ENCODE measurements at places on chromosomes 1 and 21.
A peak's percentile ranks its signal among the peaks of the same experiment; 100 is the strongest.

DNA sequence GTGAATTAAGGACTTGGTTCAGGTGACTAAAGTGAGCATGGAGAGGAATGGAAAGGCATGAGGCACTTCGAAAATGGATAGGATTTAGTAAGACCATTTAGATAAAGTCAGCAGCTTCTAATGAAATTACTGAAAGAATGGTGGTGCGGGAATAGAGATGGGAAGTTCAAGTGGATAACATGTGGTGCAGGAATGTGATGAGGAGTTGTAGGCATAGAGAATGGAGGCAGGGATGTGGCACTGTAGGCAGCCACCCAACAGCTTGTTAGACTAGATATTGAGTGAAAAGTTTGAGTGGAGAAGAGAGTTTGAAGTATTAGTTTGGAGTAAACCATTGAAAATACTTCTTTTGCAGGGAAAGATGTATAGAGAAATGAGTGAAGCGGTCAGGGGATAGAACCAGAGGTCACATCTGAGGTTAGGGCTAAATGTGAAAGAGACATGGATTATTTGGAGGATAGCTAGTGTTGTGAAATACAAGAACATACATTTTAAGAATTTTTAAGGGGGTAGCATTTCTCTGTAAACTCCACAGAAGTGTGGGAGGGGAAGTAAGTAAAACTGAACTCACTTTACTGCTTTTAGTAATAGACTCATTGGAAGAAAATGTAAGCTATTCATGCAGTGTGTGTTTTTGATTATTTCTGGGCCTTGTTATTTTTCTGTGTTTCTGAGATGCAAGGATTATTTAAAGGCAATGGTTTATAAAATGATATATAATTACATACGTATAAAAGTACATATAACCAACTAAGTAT, 46.2 kb downstream of the DYRK1A start:
- DNase-seq = no peak

DNA sequence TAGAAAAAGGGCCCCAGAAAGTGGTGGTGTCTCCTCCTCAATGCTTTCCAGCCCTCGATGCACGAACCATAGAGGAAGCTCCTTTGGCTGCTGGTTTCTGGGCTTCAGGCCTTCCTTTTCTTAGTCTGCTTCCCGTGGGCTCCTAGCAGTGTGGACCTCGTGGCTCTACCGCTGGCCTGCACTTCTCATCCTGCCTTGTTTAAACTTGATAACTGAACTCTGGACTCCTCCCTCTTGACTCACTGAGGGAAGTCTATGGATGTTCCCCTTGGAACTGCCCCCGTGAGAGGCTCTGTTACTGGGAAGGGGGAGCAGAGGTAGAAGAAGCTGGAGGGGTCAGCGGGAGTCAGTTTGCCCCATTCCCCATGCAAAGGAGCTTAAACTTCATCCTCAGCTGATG, 75.3 kb upstream of the WDR26 start:
- no peak for DNase-seq

GRCh38 chr1:3785456-3786157, 10.7 kb downstream of the LRRC47 start:
- DNase-seq = no peak

GRCh38 chr1:19353596-19353995, 41.5 kb downstream of the SLC66A1 start:
- peak; percentile 93 for DNase-seq

DNA sequence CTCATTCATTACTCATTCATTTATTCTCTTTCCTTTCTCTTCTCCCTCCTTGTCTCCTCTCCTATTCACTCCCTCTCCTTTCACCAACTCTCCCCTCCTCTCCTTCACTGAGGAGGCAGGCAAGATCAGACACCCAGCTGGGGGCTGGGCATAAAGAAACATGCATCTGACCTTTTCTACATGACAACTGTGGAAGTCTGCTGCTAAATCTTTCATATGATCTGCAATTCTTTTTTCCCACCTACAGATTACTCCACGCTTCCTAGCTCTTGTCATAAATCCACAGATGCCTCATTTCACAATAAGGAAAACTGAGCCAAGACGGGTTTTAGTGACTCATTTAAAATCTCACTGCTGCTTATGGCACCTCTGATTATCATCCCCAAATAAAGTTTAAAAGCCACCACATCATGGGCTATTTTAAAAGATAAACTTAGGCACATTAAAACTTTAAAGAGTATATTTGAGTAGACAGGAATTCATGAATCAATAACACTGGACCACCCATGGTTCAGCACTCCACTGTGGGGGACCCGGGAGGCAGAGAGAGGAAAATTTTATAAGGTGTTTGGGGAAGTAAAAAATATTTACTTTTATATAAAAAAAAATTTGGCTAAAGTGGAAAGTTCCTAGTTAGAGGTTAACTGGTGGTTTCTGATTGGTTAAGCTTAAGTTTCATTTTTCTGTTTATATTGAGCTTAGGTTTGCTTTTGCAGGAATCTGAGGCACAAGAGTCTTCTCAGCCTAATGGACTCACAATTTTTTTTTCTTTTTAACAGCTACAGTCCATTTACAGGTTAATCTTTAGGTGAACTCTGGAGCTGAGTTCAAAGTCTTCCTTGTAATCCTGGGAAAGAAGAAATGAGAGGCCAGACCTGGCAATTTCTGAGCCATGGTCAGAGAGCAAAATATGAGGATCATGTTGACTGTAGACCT, 55.8 kb upstream of the DNAH14 start:
- no peak for DNase-seq

DNA sequence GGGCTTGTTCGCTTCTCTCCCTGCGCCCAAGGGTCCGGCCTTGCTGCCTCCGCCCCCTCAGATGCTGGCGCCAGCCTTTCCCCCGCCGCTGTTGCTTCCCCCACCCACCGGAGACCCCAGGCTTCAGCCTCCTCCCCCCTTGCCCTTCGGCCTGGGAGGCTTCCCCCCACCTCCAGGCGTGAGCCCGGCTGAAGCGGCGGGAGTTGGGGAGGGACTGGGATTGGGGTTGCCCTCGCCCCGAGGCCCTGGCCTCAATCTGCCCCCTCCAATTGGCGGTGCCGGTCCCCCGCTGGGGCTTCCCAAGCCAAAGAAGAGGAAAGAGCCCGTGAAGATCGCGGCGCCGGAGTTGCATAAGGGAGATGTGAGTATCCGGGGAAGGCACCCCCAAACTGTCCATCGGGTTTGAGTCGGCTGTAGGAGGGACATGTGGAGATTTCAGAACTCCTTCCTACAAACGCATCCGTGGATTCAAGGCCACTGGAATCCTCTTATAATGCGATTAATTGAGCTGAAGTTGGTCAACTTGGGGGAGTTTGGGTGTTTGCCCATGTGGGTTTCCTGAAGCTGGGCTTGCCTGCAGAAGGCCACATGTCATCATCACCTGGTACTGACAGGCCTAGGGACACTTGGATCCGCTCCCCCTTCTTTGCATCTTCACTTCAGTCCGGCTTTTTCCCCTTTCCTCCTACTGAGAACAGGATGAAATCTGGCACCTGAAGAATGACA, 707 bp downstream of the PRCC start:
- peak; percentile 81 for DNase-seq

- DNase-seq = no peak
Measured at GRCh38 chr1:109773900-109774485, 10.3 kb upstream of the EPS8L3 start.

DNA sequence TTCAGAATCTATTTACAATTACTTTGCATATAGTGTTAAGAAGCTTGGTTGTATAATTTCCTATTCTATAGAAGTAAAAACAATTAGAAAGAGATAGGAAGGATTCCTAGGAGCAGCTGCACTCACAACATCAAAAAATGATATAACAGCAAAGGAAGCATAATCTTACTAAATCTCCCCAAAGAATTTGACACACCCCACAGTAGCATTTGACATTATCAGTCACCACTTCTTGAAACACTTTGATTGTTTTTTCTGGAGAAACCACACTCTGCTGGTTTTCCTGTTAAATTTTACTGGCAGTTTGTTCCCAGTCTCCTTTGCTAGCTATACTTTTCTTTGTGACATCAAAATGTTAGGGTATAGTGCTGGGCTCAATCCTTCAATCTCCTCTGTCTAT, 100.8 kb upstream of the KIAA1614 start:
- no peak for DNase-seq

- peak; percentile 71 for DNase-seq
Measured at GRCh38 chr21:33189824-33190223, 39.9 kb upstream of the IFNAR2 start.

DNA sequence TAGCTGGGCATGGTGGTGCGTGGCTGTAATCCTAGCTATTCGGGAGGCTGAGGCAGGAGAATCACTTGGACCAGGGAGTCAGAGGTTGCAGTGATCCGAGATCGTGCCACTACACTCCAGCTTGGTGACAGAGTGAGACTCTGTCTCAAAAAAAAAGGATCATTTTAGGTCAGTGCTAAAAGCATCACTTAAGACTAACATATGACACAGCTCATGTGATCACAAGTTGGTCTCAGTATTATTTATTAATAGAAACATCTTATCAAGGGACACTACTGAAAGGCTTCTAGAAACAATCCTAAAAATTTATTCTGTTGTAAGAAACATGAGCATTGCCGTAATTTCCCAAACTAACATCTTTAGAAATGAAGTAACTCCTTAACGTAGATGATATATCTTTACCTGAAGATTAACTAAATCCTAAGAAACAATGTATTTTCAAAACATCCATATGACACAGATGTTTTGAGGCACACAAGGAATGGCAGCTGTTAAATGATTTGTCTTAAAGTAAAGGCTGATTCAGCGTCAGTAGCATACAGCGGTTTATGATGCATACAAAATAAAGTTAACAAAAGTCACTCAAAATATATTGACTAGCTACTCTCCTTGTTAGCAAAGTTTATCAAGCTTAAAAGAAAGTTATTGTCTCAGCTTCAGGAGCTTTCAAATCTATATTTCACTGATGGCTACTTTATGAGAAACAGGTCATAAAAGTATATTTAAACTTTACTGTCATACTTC, 2.6 kb downstream of the NIBAN1 start:
- no peak for DNase-seq

DNA sequence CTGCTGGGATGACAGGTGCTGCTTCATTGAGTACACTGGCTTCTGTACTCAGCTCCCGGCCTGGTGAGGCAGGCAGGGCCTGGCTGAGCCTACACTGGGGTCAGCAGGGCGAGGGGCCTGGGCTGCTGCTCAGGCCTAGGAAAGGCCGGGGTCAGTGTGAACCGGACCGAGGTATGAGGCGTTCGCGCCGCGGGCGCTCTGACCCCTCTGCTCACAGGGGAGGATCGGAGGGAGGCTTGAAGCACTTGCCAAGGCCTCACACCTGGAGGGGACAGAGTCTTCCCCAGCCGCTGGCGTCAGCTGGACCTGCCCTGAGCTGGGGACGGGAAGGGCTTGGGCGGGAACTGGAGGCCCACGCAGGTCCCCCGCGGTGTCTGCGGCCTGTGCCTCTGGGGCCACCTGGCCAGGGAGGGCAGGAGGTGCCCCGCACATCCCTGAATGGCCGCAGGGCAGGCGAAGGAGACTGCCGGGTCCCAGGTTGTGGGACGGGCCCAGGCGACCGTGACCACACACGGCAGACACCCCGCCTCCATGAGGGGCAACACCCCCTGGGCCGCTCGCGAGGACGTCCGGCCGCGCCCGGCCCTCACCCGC, 466 bp downstream of the PEX10 start:
- no peak for DNase-seq

DNA sequence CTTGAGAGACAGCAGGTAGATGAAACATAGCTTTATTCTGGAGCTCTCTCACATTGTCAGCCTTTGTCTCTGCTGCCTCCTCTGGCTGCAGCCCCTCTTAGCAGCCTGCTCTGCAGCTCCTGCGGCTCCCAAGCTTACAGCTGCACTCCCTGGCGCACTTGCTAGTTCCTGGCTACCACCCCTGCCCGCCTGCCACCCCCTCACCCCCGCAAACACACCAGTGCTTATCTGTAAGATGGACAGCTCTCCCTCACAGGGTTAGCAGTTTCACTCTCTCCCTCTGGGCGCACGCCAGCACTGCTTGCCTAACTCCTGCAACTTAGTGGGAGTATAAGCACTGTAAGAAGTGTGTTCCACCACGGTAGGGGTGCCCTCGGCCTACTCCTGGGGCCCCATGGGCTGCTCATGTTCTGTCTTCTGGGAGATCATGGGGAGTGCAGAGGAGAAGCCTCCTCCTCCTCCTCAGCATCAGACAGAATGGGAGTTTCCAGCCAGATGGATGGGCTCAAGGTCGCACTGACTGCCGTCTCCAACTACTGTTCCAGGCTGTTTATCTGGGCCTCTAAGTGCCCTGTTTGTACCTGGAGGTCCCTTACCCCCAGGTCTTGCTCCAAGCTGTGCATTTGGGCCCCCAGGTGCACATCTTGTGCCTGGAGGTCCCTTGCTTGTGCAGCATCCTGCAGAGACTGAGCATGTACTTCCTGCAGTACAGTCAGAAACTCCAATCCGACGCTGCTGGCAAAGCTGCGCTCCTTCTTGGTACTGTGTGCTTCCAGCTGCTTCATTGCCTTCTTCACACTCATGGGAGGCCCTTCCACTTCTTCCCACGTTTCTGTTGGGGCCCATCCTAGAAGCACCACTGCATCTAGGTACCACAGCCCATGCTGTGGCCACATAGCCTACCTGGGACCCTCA, 1388.1 kb downstream of the AMY1C start:
- no peak for DNase-seq

- DNase-seq = no peak
Measured at GRCh38 chr1:108664481-108664880, 3.6 kb upstream of the HENMT1 start.

GRCh38 chr1:173856903-173857302, 10.9 kb downstream of the GAS5 start:
- no peak for DNase-seq

- DNase-seq = no peak
Measured at GRCh38 chr1:38613996-38614395, 245.6 kb downstream of the RRAGC start.

DNA sequence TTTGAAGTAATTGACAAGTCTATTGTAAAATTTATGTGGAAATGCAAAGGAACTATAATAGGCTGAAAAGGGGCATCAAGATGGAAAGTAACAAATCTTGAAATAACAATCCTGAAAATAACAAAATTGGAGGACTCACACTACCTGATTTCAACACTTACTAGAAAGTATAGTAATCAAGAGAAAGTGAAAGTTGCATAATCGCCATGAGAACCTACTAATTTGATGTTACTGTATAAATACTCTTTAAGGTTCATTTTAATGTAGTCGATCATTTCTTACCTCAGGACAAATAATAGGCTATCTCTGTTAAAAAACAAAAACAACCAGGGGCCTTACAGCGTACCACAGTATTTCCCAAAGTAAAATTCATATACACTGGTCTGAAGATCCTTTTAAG, 71.7 kb downstream of the EDEM3 start:
- no peak for DNase-seq

GRCh38 chr1:54970901-54971300, 9.5 kb upstream of the TMEM61 start:
- no peak for DNase-seq

- DNase-seq = peak; percentile 51
Measured at GRCh38 chr1:205472737-205473441, 17.0 kb upstream of the BLACAT1 start.

DNA sequence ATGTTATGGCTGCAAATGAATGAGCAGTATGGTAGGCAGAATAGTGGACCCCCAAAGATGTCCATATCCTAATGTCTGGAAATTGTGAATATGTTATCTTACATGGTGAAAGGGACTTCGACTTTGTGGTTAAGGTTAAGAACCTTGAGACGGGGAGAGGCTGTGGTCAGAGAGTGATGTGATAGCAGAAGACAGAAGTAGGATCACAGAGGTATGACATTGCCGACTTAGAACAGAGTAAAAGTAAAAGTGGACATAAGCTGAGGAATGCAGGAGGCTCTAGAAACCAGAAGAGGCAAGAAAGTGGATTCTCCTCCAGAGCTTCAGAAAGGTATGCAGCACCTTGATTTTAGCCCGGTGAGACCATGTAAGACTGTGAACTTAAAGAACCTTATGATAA, 74.6 kb downstream of the CTH start:
- no peak for DNase-seq

All from NCI-H1417 (cell line).